ENCODE measurements at places on chromosomes 3 and 15. TPM values are rescaled to one million over a fixed set of nuclear protein-coding genes. Genes with fewer than 3 reads are reported as not detected.

FRMD5 gene
- total RNA-seq, result not detected

SERPINI2 gene
- total RNA-seq, result not detected

TP63 gene
- total RNA-seq, result 0.21 TPM

KNL1 gene
- 3.3 TPM for total RNA-seq

CCR1 gene
- 60.7 TPM for total RNA-seq

CA12 gene
- not detected for total RNA-seq

Measured in mononuclear cell (primary cell).